NCI-H1417 treated with DMSO at 0.1 percent for 48 hours (cell line): ENCODE measurements at places on chromosomes 5 and 9.

GRCh38 chr5:1781107-1781506, 18.5 kb downstream of the MRPL36 start:
- DNase-seq: no peak

- no peak for DNase-seq
These were observed 82.7 kb downstream of the DOCK8 start for GRCh38 chr9:297104-297972.

GRCh38 chr5:68739752-68740151, 354.1 kb upstream of the SLC30A5 start:
- DNase-seq: no peak

GRCh38 chr5:14172149-14172795, 29.1 kb downstream of the TRIO start:
- no peak for DNase-seq

DNA sequence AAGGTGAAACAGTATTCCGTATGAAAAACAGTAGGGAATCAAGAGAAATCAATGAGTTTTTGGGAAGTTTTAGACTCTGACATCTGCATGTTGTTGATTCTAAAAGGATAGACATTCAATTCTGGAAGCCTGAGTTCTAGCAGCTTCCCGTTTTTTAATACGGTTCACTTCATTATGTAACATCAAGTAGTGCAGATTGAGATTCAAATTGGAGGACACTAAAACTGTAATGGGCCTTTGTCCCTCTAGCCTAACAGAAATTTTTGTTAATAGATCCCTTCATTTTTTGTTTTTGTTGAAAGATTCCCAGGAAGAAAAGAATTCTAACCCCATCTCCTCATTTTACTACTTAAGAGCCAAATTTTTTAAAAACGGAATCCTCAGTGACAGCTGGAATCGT, 384.6 kb downstream of the SH3GL2 start:
- no peak for DNase-seq

GRCh38 chr9:95055851-95056551, 261.5 kb downstream of the FANCC start:
- no peak for DNase-seq
